Hypothalamus (tissue), 51 donors: ENCODE measurements at places on chromosomes 12 and 14.
A peak's percentile ranks its signal among the peaks of the same experiment; 100 is the strongest.

- no peak for DNase-seq
These were observed 116.4 kb downstream of the EML1 start for GRCh38 chr14:99909513-99910064.

GRCh38 chr14:73888460-73888725, 1.7 kb downstream of the ZNF410 start:
- DNase-seq = no peak

DNA sequence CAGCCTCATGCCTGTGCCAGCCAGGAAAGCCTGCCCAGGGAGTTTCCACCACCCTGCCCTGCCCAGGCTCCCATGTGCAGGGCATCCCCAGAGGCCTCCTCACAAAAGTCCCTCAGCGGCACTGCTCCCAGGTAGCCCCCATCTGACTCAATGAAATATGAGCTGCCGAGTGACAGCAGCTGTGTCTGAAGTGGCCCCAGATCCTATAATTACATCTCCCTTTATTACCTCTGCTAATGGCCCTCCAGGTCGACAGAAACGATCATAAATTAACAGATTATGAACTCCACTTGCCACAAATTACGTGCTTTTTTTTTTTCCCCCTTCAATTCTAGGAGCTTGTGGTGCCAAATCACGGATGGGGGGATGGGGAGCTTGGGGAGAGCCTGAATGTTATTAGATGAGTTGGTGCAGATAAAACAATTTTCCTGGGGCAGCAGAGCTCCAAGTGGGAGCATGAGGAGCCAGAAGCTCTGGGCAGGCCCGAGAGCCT, 110.4 kb downstream of the ESRRB start:
- DNase-seq = no peak

DNA sequence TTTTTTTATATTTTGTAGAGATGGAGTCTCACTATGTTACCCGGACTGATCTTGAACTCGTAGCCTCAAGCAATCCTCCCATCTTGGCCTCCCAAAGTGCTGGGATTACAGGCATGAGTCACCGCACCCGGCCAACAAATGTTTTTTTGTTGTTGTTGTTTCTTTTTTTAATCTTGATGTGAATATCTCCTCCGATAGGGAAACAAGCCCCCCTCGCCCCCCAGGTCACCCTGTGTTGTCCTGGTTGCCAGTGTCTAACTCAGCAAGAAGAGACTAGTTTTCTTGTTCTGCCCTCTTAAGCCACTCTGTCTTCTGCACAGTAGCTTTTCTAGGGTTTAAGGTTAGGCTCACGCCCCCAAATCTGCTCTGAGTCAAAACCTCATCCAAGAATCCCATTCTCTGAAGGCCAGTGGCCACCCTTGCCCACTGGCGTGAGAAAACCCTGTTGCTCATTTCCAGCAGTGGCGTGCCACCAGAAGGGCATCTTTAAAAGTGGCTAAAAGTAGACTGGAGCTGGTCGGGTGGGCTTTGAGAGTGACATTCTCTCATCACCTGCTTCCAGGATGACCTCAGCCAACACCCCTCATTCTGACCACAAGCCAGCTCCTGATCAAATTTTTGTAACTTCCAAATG, 42.7 kb downstream of the C14orf132 start:
- no peak for DNase-seq

DNA sequence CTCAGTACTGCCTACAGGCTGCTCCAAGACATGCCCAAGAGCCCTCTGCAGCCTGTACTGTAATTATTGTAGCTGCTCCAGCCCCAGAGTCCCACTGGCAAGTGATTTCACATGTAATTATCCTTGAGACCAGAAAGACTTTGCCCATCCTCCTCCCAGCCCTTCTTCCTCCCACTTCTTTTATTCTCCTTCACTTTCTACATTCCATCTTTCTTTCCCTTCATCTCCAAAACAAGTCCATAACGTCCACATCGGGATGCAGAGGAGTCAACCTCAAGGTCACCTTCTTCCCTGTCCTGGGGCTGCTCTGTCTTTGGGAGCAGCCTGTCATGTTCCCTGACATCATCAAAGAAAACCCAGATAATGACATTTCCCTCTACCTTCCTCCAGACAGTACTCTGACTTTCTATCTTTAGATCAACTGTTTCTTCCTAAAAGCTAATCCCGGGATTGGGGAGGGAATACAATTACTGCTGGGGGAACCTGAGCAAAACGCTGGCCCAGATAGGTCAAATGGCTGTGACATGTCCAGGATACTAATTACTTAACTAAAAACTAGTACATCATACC, 39.1 kb downstream of the SLC8A3 start:
- no peak for DNase-seq

DNA sequence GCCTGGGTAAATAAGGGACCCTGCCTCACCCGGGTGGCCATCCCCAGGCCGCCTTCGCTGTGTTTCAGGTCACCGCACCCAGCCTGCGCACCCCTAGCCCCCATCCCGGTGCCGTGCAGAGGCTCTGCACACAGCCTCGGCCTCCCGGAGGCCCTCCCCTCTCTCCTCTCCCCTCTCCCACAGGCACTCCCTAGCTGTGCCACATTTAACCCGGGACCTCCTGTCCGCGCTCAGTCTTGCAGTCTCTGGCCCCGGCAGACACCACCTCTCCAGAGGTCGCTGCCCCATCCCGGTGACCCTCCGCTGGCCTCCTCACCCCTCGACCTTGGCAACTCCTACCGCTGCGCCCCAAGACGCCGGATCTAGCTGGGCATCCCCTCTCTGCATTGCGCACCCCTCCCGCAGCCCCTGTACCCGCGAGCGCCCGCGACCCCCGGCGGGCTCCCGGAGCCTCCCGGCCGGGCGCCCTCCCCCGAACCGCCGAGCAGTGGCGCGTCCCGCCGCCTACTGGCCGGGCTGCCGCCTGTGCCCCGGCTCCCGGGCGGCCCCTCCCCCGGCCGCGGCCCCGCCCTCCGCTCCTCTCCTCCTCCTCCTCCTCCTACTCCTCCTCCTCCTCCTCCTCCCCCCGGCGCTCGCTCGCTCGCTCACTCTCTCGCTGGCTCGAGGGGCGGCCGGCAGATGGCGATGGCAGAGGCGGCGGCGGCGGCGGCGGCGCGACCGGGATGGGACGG, 120.7 kb downstream of the AACS start:
- DNase-seq = peak; percentile 29

DNA sequence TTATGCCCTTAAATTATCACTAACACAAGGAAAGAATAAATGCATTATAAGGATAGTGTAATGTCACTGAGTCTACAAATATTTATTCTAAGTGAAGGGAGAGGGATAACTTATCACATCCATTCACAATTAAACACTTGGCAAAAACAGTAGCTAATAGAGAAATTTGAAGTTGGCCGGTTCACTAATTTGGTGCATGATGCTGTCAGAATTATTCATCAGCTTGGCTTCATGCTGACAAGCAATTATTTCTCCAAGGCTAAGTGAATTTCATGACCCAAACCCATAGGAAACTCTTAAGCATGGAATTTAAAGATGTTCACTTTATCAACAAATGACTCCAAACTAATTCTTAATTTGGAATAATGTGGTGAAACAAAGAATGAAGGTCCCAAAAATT, 25.0 kb upstream of the NR1H4 start:
- no peak for DNase-seq

DNA sequence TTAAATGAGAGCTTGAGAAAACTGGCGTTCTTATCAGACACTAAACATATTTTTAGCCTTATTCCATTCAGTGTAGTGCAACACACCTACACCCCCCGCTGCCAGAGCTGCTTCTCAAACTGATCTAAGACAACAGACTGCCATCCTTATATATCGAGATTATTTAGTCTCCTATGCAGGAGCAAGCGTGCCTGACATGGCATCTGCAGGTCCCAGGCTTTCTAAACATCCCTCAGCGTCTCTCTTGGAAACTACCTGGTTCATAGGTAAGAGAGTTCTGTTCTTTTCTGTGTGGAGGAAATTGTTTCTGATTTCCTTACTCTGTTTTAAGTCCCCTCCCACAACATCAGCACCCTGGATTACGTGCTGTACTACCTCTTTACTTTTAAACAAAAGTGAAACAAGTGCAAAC, 117.1 kb upstream of the PTPRB start:
- DNase-seq = no peak

- no peak for DNase-seq
These were observed 85.9 kb downstream of the KIF21A start for GRCh38 chr12:39357041-39357440.

DNA sequence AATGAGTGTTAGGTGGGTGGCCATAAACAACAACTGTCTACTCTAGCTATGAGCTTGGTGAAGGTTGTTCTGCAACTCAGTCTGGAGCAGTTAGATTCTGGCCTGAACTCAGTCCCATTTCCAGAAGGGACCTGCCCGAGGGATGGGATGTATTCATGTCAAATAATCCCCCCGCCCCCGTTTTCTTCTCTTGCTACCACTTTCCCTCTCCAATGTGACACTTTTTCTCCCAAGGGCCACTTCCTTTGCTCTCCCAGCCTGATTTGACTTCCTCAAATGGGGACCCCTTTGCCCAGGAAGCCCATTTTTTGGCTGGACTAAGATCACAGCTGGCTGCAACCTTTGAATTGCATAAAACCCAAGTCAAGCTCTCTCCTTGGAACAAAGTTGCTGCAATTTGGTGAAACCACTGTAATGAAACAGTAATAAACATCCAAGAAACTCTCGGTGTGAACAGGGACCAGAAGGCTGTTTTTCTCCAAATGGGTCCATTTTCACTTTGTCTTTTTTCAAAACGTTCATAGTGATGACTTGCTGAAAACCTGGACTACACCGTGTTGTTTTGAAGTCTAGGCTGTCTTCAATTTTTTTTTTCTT, 137.2 kb upstream of the GSC start:
- no peak for DNase-seq

DNA sequence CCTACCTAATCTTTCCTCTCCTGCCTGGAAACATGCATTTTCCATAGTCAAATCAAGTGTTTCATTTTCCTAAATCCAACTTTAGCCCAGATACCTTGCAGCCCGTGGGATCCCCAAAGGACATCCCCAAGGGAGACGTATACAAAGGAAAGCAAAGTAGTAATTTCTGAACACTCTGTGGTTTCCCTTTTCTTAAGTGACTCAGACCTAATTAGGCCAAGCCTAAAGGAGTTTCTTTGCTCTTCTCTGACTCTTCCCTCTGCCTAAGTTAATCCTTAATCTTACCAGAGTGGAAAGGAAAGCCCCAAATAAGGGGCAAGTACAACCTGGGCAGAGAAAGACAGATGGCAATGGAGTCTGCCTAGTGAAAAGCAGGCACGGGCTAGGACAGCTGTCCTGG, 250.3 kb downstream of the SPTSSA start:
- no peak for DNase-seq

DNA sequence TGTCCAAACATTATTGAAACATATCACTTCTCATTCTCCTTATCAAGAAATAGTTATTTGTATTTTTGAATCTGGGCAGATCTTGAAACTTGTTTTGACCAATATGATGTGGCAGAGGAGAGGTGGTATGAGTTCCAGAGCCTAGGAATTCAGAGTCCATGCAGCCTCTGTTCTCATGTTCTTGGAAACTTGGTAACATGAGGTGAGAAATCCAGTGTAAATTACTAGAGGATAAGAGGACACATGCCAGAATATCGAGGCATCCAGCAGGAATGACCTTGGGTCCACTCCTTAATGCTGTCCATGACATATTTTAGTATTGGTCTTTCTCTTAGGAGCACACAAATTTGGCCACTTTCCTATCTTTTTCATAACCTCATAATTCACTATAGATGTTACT, 1374.6 kb downstream of the FSCB start:
- no peak for DNase-seq

- no peak for DNase-seq
These were observed 17.6 kb upstream of the EPS8 start for GRCh38 chr12:15806826-15807225.

GRCh38 chr12:49188201-49188915, 522 bp downstream of the TUBA1A start:
- peak; percentile 71 for DNase-seq

GRCh38 chr14:96202441-96203094, 2.1 kb upstream of the BDKRB2 start:
- no peak for DNase-seq

DNA sequence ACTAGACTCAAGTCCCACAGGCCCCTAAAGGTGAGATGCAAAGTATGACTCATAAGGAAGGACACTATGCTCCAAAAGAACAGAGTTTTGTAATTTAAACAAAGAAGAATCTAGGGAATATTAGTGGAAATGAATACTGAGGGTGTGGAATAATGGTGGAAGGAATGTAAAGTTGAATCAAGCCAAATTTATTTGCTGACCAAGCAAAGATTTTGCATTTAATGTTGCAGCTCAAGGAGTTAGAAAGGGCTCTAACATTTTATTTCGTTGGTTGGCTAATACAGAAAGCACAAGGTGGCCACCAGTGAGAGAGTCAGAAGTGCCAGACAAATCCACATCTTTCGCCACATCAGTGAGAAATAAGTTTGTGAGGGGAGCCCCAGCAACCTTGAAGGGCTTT, 550.3 kb downstream of the FOXG1 start:
- no peak for DNase-seq

DNA sequence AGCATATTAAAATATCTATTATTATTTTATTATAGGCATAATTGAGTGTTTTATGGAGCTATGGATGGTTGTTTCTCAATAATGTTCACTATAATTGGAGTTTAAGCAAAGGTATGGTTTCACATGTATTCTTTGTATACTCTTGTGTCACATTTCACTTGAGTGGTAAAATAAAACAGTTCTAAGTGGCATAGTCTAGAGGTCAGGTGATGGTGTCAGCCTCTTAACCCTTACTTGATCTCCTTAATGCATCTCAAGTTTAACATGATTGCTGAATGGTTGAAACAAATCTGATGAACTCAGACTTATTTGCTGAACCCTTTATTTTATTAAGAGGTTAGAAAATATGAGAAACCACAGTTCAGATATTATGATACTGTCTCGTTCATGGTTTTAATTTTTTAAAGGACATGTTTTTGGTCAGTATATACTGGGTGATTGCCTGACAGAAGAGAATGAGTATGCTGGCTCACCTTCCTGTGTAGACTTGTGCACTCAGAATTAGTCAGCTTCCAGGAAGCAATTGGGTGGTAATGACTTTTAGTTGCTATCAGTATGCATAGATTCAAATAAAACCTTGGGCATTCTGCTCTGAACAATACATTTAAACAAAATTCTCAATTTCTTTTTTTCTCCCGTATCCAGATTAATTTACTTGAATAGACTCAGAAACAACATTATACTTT, 464.6 kb downstream of the PCNX1 start:
- no peak for DNase-seq

- no peak for DNase-seq
These were observed 540.5 kb downstream of the DIO2 start for GRCh38 chr14:79670811-79671210.
